ENCODE measurements at places on chromosomes 12 and 14.

DNA sequence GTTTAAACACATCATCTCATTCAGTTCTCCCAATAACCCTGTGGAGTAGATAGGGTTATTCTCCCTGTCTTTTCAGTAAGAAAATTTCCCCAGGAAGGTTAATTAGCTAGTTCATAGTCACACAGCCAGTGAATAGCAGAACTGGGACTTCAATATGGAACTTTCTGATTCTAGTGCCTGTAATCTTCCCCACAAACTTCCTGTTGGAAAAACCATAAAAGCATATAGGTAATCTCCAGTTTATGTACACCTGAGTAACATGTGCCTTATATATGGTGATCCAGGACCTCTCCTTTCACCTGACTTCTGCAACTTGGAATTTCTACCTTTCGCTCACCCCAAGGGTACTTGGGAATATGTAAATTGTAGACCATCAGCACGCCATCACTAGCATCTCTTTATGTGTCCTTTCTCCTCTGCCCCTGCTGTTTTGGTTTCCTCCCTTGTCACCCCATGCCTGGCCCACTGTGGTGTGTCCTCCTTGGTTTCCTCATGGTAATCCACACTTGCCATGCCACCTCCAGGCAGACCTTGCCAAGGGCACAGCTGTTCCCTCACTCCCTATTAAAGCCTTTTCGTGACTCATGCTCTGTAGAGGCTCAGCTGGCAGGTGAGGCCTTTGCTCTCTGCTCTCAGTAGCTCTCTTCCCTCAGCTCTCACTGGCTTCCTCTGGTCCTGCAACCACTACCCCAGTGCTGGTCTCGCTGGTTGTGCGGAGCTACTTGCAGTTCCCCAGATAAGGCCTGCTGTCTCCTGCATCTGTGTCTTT lies 16.7 kb downstream of the TBC1D30 start:
- DNase-seq = no peak

DNA sequence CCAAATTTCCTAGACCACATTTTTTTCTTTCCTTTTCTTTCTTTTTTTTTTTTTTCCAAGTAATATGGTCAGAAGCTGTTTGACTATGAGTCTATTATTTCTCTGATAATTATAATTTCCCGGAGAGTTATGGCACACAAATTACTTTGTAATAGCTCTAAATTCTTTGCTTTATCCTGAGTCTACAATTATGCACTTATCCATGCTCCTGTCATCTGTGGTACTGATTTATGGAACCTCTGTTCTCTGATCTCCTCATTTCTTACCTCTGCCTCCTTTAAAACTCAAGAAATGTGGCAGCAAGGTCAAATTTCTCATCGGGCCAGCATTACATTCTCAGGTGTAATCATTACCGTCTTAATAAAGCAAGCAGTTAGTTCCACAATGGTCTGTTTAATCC lies 282.1 kb downstream of the PAWR start:
- no peak for DNase-seq

- no peak for DNase-seq
Measured at GRCh38 chr12:28127455-28127854, 62.8 kb upstream of the CCDC91 start.

DNA sequence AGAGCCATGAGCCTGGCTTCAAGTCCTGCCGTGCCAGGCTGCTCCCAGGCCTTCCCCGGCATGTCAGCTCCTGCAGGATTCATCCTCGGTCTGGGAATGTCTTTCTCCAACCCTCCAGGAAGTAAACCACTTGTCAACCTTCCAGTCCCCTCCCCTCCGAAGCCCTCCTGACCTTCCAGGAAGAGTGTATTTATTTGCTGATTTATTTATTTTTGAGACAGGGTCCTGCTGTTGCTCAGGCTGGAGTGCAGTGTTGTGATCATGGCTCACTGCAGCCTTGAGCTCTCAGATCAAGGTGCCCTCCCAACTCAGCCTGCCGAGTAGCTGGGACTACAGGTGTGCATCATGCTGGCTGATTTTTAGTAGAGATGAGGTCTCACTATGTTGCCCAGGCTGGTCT lies 24.7 kb downstream of the VSX2 start:
- DNase-seq = no peak

DNA sequence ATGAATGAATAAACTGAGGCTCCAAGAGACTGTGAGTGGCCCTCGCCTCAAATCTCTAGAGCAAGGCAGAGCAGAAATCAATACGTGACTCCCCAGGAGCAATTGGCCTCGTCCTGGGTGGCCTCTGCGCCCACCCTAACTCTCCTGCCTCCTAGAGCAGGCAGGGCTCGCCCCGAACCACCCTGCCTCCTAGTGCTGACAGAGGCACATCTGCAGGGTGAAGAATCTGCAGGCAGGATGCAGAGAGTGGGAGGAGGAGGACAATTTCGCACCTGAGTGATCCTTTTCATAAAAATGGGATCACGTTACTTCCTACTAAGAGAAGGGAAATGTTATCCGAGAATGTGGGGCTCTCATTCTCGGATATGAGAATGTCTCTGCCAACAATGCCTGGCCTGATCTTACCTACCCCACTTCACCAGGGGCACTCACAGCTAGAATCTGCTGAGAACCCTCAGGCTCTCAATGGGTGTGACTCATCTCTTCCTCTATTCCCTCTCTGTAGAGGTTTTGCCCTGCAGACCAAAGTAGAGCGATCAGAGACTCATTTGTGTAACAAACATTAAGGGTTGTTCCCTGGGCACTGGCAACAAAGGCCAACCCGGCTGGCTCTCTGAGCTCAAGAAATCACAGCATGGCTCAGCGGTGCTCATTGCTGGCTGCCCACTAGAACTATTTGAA lies 61.7 kb upstream of the BCL2L14 start:
- peak; percentile 61 for DNase-seq

GRCh38 chr14:77599889-77600288 lies 16.5 kb downstream of the SPTLC2 start:
- DNase-seq = no peak

DNA sequence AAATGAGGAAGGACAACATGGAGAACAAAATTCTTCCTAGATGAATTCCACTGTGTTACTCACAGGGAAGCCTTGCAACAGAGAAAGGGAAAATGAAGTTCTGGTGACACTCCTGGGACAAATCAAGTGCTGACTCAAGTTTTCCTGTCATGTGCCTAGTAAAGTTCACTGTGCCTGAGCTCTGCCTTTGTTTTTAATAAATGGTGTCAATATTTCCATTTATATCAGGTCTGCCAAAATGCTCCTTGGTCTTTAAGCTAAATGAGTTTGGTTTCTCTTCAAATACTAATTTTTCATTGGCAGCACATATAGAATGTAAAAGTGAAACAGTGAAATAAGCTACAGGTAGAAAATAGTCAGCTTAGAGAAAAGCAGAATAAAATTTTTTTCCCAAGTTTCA lies 33.0 kb downstream of the HIGD1C start:
- no peak for DNase-seq

GRCh38 chr14:56886471-56887062 lies 76.3 kb upstream of the OTX2 start:
- DNase-seq = no peak

GRCh38 chr14:54259821-54260220 lies 137.0 kb upstream of the CDKN3 start:
- no peak for DNase-seq

- DNase-seq = no peak
Measured at GRCh38 chr12:130832561-130833209, 6.4 kb downstream of the STX2 start.

GRCh38 chr12:60930151-60930550 lies 1330.1 kb upstream of the USP15 start:
- DNase-seq = no peak

Measured in stimulated activated naive CD4-positive, alpha-beta T cell treated with Interleukin-2 at 50 U/mL for 16 hours (primary cell).